Stimulated activated CD4-positive, alpha-beta T cell treated with anti-CD3 and anti-CD28 coated beads, Interleukin-12 subunit alpha, Interleukin-12 subunit beta, amount 100 ng/mL, for 4 hours (primary cell): ENCODE measurements at places on chromosomes 4 and X.

GRCh38 chr4:8355864-8356565 lies 84.5 kb downstream of the ACOX3 start:
- no peak for DNase-seq

DNA sequence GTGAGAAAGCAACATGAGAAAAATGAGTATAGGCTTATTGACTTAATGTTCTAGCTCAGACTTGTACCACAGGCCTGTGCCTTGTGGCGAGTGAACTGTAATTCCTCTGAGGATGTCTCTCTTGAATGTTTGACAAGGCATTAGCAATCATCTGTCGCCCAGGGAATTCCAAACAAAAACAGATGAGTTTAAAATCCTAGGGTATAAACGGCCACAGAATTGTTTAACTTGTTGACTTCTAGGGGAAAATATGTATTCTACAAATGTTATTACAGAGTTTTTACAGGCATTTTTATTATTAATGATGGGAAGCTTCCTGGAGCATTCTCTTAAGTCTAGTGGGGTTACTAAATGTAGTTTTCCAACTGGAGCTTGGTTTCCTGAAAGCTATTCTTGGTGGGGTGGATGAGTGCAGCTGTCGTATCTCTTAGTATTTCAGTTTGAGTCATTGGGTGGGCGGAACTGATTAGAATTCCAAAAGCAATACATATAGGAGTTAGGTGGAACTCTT lies 40.6 kb downstream of the ARHGAP10 start:
- no peak for DNase-seq

DNA sequence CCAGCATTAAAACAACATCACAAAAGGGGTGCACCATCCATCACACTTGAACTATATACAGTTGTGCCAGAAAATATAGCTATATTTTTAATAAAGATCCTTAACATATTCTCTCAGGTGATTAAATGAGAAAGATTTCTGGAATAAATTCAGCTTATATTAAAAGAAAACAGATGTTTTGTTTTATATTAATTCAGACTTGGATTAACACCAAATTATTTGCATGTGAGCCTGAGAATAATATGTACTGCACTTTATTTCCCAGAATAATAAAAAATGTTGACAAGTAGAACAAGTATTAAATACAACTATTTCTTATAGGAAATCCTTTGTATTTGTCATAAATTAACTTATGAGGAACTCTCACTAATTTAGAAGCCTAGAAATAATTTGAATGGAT lies 1467.4 kb downstream of the RAPGEF2 start:
- no peak for DNase-seq

DNA sequence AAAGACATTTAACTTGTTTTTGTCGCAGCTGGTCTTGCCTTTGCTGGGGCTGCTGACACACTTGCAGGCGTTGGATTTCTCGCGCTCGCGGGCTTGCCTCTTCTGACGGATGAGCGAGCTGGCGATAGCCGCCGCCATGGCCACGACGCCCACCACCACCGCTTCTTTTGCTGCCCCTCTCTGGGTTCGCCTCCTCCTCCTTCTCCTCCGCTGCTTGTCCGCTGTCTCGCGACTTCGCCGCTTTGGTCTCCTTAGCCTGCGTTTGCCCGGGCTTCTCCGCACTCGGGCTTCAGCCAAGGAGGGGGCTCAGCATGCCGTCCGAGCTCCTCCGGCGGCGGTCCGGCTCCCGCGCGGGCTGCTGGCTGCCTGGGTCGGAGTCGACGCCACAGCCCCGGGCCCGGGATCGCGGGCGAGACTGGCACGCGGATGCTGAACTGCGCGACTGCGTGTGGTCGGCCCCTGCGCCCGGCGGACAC lies 613 bp downstream of the FGF13 start:
- no peak for DNase-seq

DNA sequence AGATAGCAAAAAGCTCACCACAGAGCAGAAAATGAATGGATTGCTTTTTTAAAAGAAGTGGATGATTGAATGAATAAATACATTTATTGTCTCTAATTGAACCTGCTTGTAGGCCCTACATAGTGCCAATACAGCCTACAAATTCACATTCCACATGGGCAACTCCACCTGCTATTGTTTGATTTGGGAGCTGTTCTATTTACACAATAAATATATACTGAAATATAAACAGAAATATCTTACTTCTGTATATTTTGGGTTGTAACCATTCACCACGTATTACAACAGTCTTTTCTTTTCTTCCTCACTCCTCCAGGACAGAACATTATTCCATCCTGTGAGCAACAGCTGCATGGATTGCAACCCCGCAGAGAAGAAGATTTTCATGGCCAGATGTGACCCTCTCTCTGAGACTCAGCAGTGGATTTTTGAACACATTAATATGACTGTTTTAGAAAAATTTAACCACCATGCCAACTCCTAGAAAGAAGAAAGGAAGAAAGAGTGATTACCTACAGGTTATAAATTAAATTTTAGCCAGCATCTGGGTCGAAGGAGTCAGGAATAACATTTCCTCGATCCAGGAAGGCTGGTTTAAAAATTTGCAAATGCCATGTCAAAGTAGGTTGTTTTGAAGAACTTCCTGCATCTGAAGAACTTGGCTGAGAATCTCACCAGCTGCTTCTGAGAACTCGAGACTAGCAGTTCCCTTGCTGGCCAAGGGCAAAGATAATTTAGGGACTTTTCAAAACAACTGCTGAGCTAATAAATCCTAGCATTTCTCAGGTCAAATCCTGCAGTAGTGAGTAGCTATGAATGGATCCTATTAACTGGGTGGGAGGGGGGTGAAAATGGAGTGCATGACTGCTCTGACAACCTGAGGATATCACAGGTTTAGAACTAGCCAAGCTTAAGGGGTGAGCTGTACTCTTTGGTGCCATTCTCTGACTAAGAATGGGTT lies 128.7 kb upstream of the GALNT7 start:
- DNase-seq: no peak

DNA sequence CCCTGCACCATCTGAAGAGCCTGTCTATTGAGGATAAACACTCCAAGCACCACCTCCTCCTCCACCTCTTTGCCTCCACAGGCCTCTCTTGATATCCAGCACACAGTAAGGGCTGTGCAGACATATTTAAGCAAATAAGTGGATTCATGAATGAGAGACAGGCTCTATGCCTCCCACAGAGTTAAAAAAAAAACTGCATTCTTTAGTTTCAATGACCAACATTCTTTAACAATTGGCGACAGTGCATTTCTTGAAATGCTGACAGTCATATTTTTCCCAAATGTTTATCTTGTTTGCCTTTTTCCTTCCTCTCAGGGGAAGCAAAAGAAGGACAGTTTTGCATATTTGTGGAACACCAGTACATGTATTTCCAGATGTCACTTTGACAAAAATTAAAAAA lies 38.6 kb downstream of the MXRA5 start:
- no peak for DNase-seq

GRCh38 chr4:142191901-142192300 lies 555.5 kb downstream of the IL15 start:
- DNase-seq: no peak
